ENCODE measurements at places on chromosomes 5 and 9. TPM values are rescaled to one million over a fixed set of nuclear protein-coding genes. Genes with fewer than 3 reads are reported as not detected.

GRCh38 chr5:135191084-135191826 is 157.2 kb upstream of the PITX1 start:
- DNase-seq, result peak; percentile 90

DNA sequence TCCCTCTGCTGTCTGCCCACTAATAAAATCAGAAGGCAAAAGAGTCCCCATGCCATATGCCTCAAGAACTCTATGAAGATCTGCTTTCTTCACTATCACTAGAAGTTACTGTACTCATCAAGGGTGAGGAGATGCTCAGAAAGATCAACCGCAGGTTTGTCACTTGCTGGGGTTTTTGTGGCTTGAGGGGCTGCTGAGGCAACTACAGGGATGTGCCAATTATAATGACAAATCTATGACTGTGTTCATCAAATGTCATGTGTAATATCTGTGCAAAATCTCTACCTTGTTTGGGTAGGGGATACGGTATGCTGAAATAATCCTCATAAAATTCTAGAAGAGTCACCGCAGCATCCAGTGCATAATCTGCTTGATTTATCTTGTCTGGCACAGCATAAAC is 13.0 kb downstream of the ERAP1 start:
- no peak for DNase-seq

DNA sequence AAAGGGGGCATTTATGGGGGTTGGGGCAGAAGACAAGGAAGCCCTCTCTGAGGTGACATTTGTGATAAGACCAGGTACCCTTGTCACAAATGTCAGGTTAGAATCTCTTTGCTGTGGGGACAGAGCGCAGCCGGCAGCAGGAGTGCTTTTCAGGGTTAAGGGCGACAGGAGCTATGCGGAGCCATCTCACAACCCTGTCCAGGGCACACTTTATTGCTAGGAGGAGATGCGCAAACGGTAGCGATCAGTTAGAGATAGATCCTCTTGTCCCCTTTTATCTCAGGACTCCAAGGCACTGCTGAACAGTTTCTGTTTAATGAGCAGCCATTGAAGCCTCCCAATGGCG is 438 bp upstream of the LAMC3 start:
- DNase-seq, result no peak

GRCh38 chr5:8897316-8897715 is 648.6 kb downstream of the SEMA5A start:
- no peak for DNase-seq

The WNK2 gene
- polyA plus RNA-seq, result 0.12 TPM

The HSD17B4 gene
- polyA plus RNA-seq, result 166 TPM

Data from SK-N-SH (cell line).